ENCODE measurements at places on chromosomes 11 and 22.
A peak's percentile ranks its signal among the peaks of the same experiment; 100 is the strongest.

DNA sequence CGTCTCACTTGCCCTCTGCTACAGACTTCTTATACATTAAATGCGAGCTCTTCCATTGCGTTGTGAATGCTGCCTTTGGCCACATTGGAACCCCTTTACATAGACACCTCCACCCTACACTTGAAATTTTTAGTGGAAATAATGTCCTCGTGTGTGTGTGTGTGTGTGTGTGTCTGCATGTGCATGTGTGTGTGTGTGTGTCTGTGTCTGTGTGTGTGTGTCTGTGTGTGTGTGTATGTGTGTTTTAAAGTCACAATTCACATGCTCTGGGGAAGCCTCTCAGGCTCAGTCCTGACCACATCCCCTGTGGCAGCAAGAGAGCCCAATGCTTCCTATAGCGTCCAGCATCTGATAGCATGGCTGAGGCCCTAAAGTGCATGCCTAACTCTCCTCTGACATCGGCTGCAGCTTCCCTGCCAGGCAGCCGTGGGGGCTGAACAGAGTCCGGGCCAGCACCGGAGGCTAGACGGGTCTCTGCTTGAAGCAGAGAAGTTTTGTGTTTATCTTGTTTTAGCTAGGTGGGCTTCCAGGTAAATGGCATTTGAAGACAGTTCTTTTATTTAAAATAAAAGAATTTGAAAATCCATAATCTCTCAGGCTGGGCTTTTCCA lies 64.5 kb upstream of the EMID1 start:
- no peak for DNase-seq

DNA sequence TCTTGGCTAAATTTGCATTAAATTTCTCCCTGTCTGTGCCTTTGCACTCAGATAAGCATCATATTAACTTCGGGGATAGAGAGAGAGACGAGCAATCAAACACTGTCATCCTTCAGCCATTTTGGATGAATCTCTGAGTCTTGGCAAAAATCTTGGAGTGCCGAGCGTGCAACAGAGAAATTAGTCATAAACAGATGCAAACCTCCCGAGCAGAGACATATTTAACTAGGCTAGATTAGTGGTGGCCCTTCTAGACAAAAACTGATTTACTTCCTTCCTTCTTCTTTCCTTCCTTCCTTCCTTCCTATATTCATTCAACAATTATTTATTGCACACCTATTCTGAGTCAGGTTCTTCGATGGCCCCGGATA lies 114.4 kb upstream of the BLID start:
- no peak for DNase-seq

- no peak for DNase-seq
Measured at GRCh38 chr11:82810326-82810725, 76.7 kb upstream of the FAM181B start.

DNA sequence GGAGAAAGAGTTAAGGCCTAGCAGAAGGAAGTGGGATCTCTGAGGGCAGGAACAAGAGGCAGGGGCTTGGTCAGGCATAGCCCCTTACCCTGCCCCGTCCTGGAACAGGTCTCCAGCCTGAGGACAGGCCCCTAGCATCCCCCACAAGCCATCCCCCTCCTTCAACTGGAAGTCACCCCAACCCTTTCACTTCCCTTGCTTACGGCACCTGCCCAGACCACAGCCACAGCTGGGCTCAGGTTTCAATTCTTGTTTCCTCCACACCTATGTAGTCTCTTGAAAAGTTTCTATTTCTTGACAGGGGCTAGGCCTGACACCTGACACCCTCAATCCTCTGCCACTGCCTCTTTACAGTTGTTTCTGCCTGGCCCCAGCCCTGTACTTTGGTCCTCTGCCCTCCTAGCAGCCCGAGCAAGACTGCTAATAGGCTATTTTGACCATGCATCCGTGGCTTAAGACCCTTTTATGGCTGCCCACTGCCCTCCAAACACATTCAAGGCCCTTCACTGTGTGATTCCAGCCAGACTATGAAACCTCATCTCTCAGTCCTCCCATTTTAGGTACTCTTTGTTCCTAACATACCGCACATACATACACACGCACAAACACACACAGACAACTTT lies 10.9 kb upstream of the FCHSD2 start:
- no peak for DNase-seq

DNA sequence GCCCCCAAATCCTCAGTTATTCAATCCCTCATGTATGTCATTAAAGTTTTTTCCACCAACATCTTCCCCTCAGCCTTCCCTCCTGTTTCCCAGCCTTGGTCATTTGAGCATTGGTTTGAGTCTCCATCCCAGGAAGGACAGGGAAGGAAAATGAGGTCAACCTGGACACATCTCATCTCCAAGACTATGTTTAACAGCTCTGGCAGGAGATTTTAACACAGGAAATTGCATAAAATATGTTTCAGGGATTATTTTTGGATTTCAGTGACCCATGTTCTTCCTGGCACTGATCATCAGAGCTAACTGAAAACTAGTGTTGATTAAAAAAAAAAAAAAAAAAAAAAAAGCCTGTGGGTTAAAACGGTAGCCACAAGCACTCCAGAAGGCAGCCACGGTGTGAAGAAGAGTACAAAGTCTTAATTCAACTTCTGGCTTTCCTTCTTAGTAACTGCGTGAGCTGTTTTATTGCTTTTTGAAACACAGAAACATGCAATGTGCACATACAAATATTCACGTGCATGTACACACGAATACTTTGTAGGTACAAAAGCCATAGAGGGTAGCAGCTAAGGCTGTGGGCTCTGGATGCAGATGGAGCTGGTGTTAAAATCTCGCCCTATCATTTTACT lies 164.4 kb upstream of the DDI1 start:
- no peak for DNase-seq

DNA sequence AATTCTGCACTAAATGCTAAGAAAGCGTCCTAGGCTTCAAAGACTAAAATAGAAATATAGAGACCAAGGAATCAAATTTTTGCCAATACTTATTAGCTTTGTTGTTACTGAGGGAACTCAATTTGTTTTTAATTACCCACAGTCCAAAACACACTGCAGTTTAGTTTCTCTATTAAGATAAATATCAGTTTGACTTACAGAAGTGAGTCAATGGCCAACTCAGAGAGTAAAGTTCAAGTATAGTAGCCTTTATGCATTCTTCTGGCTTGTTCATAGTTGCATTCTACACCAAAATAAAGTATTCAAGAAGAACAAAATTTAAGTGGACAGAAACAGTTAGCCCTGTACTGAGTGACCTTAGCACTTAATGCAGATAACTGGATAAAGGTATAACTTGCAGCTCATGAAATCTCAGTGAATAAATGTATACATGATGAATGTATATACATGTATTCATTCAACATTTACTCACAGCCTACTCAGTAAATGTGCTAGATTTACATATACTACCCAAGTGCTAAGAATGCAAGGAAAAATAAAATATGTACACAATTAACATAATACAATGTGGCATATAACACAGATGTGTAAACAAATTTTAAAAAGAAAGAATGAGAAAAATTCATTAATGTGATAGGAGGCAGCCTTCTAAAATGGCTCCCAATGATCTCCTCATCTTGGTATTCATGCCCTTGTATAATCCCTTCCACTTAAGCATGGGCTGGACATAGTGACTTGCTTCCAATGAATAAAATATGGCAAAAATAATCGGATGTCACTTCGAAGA lies 9.7 kb upstream of the RNF141 start:
- DNase-seq = no peak

DNA sequence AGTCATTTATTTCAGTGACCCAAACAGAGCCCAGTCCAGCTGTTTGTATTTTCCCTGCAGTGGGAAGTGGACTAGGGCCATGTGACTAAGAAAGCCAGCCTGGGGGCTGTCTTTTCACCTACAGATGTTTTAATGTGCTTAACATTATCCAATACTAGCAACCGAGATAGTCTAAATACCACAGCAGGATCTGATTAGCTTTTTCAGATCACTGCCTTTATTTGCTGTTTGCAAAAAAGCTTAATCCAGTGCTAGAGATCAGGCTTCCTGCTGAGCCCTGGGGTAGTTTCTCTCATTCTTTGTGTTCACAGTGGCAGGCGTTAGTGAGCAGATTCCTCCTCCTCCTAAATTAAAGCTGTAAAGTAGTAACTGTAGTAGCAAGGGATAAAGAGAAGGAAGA lies 35.0 kb downstream of the ZC3H12C start:
- no peak for DNase-seq

- no peak for DNase-seq
Measured at GRCh38 chr11:121645596-121645995, 192.8 kb upstream of the SORL1-AS1 start.

GRCh38 chr11:78560153-78560552 lies 14.5 kb downstream of the NARS2 start:
- DNase-seq = no peak

DNA sequence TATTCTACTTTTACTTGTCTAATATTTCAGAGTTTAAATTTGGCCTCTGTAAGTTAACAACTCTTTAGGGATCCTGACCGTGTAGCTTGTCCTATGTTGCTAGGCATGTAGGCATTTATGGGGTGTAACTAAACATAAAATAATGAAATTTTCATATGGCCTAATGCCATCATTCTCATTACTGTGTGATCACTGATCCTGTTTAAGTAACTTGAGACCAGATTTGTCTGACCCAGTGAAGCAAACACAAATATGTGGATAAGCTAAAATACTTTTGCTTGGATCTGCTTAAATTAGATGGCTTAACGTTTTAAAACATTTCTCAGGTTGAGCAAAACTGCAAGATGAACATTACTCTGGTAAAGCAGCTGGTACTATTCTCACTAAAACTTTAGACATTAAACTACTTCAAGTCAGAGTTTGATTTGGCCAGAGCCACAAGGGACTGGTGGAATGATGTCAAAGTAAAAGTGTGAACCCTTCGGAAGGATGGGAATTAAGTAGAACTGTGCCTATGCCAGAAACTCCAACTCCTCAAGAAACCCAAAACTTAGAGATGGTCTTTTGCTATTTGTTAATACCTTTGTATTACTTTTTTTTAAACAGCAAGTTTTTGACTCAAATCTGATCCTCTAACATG lies 12.5 kb downstream of the QSER1 start:
- no peak for DNase-seq

- DNase-seq = no peak
Measured at GRCh38 chr22:31277741-31278140, 14.5 kb downstream of the PIK3IP1 start.

DNA sequence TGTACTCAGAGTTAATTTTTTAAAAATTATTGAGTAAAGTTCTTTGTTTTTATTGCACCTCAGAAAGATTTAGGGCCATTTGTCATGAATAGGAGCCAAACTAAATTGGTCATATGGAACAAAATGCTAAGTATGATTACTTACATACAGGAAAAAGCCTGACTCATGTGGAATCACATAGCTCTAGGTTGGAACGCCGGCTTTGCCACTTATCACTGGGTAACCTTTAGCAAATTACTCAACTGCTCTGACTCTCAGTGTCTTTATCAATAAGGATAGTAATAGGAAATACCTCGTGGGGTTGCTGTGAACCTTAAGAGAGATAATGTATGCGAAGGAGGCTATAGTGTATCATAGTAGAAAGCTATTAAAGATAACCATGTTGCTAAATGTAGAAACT lies 638.5 kb downstream of the NELL1 start:
- DNase-seq = no peak

DNA sequence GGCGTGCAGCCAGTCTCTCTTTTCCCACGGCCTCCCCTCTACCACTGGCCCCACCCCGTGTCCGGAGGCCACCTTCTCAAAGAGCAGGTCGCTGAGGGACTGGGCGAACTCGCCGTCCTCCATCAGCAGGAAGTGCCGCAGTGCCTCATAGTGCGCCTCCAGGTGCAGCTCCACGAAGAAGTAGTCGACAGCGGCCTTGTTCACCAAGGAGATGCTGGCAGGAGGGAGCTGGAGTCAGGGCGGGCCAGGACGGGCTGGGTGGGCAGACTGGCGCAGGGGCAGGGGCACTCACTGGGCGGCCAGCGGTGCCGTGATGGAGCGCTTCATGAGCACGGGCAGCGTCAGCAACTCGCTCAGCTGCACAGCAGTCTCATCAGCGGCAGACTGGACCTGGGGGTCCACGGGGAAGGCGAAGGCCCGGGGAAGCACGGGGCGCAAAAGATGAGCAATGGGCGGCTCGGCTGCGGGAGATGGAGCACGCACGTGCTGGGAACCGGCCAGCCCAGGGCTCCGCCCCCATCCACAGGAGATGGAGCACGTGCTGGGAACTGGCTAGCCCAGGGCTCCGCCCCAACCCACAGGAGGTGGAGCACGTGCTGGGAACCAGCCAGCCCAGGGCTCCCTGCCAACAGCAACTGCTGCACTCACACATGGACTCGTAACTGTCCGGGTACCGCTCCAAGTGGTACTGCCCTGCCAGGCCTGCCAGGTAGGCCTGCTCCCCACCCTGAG lies 18.4 kb downstream of the SELENOO start:
- DNase-seq = peak; percentile 72

- no peak for DNase-seq
Measured at GRCh38 chr11:72072348-72072747, 8.0 kb downstream of the NUMA1 start.

DNA sequence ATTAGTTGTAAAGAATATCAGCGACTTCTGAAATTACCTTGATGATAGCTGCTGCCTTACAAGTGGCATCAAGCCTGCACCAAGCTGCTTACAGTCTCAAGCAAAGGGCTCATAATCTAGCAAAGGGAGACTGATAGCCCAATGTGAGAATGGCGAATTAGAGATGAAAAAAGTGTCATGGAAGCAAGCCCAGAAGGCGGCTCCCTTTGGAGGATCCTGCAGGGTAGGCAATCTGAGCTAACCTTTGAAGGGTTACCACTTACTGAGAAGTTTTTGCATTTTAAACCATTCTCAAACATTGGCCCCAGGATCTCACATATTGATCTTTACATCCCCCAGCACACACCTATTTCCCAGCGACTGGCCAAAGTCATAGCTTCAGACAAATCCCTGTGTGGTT lies 18.5 kb downstream of the GAB2 start:
- no peak for DNase-seq

DNA sequence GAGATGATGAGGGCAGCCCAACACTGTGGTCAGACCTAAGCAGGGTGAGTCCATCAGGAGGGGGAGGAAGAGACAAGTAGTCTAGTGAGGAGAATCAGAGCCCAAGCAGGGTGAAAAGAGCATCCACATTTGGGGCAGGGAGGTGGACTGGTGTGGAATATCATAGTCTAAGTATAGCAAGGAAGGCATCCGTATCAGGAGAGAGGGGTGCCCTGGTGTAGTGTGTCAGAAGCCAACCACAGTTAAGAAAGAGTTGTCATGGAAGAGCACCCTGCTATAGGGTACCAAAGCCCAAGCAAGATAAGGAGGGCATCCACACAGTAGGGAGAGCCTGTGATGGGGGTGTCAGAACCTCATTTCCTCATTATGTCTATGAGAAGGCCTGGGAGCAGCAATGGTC lies 45.3 kb downstream of the PAK1 start:
- no peak for DNase-seq

- no peak for DNase-seq
Measured at GRCh38 chr11:107787733-107788132, 70.9 kb downstream of the SLC35F2 start.

DNA sequence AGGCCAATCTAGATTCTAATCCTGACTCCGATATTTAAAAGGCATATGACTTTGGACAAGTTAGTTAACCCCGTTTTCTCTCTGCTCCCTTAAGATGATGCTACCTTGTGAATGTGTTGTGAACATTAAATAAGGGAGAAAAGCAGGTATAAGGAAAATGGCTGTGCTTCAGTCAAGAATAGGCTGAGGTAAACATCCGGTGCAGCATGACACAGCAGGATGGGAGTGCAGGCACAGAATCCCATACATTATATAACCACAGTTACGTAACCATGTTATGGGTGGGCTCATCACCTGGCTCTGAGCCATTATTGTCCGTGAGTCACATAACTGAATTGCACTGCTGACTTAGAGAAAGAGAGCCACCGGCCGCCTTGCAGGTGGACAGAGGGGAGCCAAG lies 382.2 kb upstream of the ANO5 start:
- no peak for DNase-seq
